Activated naive CD4-positive, alpha-beta T cell (primary cell): ENCODE measurements at places on chromosomes 12 and 14.

- no peak for DNase-seq
Observed at GRCh38 chr12:3564861-3565260, 73.9 kb downstream of the PRMT8 start.

DNA sequence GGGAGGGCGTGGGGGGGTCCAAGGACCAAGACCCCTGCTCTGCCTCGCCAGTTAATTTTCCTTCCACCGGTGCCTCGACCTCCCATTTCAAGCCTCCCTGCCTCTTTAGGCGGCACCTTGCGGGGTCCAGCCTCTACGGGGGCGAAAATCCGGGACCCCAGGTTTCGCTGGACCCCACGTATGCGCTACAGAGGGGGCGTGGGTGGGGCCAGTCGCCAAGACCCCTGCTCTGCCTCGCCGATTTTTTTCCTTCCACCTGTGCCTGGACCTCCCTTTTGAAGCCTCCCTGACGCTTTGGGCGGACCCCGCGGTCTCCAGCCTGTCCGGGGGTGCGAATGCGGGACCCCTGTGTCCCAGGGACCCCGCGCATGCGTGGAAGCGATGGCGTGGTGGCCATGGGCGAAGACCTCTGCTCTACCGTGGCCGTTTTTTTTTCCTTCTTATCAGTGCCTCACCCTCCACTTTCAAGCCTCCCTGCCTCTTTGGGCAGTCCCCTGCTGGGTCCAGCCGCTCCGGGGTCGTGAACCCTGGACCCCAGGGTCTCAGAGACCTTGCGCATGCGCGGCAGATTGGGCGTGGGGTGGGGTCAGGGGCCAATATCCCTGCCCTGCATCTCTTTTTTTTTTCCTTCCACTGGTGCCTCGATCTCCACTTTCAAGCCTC, 324.2 kb downstream of the ALG10 start:
- no peak for DNase-seq

DNA sequence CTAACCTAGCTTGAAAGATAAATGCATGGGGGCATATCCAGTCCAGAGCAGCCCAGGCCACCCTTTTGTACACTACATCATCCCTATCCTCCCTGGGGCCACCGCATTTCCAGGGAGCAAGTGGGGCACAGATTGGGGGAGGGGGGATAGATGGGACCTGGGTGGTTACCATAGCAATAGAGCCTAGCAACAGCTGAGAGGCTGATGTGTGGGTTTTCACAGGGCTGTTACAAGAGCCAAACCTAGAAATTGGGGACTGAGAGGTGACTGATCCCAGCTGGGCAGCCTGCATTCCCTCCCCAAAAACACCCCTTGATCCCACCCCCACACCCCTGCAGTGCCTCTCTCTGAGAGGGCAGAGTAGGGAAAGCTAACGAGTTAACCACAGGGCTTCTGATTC, 3.7 kb upstream of the ZNF384 start:
- DNase-seq = no peak

GRCh38 chr12:3468329-3468728, 22.7 kb upstream of the PRMT8 start:
- no peak for DNase-seq

DNA sequence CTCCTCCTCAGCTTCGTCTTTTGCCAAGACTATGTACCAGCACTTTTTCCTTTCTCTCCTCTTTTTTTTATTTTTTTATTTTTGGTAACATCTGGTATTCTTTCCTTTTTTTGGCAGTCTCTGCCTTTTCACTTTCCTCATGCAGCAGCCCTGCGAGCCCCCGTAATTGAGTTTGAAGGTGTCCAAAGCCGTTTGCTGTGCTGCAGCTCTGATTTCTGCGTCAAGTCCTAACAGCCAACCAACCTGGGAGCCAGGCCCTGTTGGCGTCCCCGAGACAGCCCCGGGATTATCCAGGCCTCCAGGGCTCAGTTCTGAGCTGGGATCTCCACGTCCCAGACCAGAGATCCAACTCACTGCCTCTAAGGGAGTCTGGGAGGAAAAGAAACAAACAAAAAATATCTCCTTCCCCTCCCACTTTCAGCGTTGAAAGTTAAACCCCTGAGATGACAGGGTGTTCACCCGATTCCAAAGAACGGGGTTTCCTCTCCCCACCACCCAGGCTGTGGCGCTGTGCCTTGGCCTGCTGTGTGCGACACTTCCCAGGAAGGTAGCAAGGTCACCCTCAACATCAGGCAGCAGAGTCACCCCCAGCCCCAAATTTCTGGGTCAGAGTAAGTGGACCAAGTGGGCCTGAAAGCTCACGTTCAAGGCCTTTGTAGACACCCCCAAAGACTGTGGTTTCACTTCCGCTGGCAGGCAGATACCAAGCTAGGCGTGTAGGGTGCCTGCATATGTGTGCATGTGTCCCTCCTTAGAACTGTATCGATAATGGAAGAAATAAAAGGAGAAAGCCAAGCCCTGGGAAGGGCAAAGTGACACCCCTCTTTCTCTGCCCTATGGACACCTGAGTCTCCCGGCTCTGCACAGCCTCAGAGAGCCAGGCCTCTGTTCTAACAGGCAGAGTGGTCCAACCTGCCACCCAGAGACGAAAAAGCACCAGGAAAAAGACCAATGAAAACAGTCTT, 11.1 kb downstream of the BCL11B start:
- peak; percentile 60 for DNase-seq
